ENCODE measurements at places on chromosomes 3 and 15.

DNA sequence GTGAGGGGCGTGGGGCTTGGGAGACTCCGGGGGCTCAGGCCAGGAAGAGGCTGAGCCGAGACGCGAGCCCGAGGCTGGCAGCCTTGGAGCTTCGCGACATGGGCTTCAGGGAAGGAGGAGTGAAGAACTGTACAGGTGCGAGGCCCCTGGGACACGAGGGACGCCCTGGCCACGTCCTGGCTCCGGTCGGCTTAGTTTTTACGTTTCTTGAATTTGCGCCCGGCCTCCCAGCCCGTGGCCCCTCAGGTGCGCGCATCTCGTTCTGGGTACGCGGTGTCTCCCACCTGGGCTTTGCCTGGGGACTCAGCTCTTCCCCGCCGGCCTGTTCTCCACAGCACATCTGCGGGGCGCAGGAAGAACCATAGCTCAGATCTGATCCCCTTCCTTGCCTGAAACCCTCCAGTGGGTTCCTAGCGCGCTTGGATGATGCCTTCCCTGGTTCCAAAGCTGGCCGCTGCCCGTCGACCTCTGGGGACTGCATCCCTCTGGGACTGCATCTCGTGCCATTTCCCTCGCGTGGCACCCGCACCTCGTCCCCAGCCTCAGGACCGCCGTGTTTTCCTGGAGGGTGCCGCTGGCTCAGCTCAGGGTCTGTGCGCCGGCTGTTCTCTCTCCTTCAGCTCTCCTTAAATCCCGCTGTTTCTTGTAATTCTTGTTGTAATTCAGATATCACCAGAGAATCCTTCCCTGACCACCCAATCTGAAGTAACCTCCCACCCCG, 614 bp downstream of the CHCHD6 start:
- DNase-seq: no peak

GRCh38 chr3:45590256-45590655, 4.3 kb upstream of the LIMD1 start:
- DNase-seq: no peak

DNA sequence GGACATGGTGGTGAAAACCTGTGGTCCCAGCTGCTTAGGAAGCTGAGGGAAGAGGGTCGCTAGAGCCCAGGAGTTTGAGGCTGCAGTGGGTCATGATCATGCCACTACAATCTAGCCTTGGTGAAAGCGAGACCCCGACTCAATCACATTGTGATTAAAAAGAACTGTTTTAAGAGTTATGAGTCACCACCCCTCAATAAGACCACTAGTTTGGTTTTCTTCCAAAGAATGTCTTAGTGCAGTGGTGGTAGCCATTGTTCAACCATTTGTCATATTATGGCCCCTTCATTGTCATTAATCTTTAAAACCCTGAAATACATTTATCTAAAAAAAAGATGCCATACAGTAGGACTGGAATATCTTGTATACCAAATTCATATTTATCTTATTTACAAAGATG, 48.8 kb downstream of the BLM start:
- no peak for DNase-seq

- no peak for DNase-seq
These were observed 596 bp downstream of the BTD start for GRCh38 chr3:15602146-15602536.

- DNase-seq: no peak
These were observed 11.8 kb downstream of the CACNA2D3 start for GRCh38 chr3:54134155-54134554.

- no peak for DNase-seq
These were observed 67.5 kb upstream of the LRRFIP2 start for GRCh38 chr3:37241880-37242279.

DNA sequence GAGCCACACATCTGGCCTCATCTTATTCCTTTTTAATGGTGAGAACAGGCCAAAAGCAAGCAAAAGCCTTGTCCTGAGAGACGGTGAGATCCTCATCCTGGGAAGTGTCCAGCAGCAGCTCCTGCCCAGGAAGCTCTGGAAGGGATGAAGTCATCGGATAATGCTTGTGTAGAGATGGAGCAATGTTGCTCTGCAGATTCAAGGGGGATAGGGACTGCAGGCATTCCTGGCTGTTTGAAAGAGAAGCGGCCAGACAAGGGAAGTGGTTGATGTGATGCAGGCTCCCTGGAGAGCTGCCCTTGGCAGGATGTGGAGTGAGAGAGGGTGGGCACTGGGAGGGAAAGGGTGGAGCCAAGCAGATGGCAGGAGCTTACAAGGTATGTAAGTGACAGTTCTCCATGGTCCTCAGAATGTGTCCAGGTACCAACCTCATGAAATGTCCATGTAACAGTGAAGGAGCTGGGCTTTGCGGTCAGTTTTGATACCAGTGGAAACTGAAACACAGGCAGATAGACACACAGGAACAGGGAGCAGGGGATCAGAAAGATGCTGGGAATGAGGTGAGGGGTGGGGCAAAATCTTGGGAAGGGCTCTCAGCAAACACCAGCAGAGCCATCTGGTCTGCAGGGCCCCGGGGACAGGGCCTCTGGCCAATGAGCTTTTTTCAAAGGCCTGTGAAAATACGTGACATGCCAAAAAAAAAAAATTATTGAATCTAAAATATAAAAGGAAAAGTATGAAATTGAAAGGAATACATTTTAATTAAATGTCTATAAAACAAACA, 32.2 kb upstream of the LACTB start:
- DNase-seq: peak; percentile 63
